Brain pericyte (primary cell): ENCODE measurements at places on chromosomes 2 and 18.

DNA sequence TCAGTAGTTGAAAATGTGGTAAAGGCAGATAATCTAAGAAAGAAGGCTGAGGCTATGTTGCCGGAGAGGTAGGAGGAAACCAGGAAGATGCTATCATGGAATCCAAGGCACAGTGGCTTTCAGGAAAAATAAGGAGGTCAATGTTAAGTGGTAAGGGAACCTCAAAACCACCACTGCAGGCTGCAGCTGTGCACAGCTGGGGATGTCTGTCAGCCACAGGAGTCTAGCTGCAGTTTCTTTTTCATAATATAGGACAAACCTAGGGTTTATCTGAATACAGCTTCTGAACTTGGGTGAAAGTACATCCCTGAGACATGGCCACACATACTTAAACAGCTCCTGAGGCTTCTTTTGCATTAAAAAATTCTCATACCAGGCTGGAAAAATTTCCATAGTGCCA, 93.9 kb downstream of the SLC5A7 start:
- no peak for DNase-seq

- no peak for DNase-seq
Observed at GRCh38 chr18:21100146-21100545, 11.5 kb downstream of the ROCK1 start.

- DNase-seq, result no peak
Observed at GRCh38 chr2:101930847-101931246, 60.9 kb upstream of the IL1R2 start.

DNA sequence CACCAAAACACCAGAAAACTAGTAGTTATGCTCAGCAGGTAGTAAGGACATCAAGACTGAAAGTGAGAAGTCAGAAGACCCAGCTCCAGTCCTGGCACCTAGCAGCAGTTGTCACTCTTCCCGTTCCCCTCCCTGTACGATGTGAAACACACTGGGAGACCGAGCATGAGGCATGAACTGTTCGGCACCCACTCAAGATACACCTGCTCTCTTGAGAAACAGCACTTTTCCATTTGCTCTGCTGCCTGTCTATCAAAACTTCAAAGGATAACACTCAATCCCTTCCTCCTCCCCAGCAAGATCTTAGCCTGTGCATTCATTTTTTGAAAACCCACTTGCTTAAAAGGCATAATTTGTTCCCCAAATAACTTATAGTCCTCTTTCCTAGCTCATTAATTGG, 123.9 kb downstream of the PLEKHM3 start:
- DNase-seq, result no peak

GRCh38 chr2:235876099-235876679, 292.0 kb downstream of the GBX2 start:
- DNase-seq, result no peak

DNA sequence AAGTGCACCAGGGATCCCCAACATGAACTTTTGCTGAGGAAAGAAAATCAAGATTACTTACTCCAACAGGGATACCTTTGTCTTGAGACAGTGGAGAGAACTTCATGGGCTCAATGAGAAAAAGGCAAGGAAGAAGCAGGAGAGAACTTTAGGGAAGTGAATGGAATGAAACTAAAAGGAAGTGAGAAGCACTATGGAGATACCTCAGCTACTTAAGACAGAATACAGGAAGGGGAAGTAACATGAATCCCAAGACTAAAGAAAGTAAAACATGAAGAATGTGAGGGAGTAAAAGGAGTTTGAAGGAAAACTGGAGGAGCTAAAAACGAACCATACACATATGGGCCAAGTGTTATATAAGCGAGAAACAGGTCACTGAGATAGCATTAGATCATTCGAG, 32.4 kb upstream of the ACTR3 start:
- no peak for DNase-seq
